ENCODE measurements at places on chromosomes 5 and 9. TPM values are rescaled to one million over a fixed set of nuclear protein-coding genes. Genes with fewer than 3 reads are reported as not detected.

PCA3 gene
- not detected for total RNA-seq

VLDLR gene
- total RNA-seq = 16.0 TPM

EFNA5 gene
- 18.6 TPM for total RNA-seq

SPATA9 gene
- 2.4 TPM for total RNA-seq

SEMA5A gene
- total RNA-seq = 4.3 TPM

CDO1 gene
- 204 TPM for total RNA-seq

LCN12 gene
- total RNA-seq = not detected

KIF20A gene
- total RNA-seq = not detected

SPATA31E1 gene
- not detected for total RNA-seq

CACFD1 gene
- 2.5 TPM for total RNA-seq

OCLN gene
- 3.4 TPM for total RNA-seq

PTPRD gene
- 14.8 TPM for total RNA-seq

PDE8B gene
- total RNA-seq = 74.8 TPM

IGFBPL1 gene
- not detected for total RNA-seq

NSUN2 gene
- 37.7 TPM for total RNA-seq

CTSL gene
- total RNA-seq = 113 TPM

FUT7 gene
- not detected for total RNA-seq

GKAP1 gene
- total RNA-seq = 15.8 TPM

TIMD4 gene
- total RNA-seq = 3.6 TPM

C9orf153 gene
- total RNA-seq = 0.49 TPM

EQTN gene
- not detected for total RNA-seq

TPPP gene
- total RNA-seq = 1.1 TPM

DNAH5 gene
- total RNA-seq = 0.16 TPM

IFNA21 gene
- total RNA-seq = not detected

DBH gene
- not detected for total RNA-seq

IL5 gene
- not detected for total RNA-seq

PGM5 gene
- total RNA-seq = 12.2 TPM

POLR3G gene
- total RNA-seq = 2.9 TPM

GGTA1 gene
- 14.0 TPM for total RNA-seq

WDR38 gene
- not detected for total RNA-seq

TNFSF8 gene
- total RNA-seq = 6.8 TPM

NME5 gene
- 2.0 TPM for total RNA-seq

EPB41L4A gene
- 22.2 TPM for total RNA-seq

MATR3 gene
- total RNA-seq = 228 TPM

TOPORS gene
- 22.0 TPM for total RNA-seq

CDC20B gene
- total RNA-seq = not detected

TAF11L5 gene
- total RNA-seq = not detected

RETREG1 gene
- 89.1 TPM for total RNA-seq

CMYA5 gene
- total RNA-seq = 7.9 TPM

CKMT2 gene
- total RNA-seq = 2.8 TPM

CCL27 gene
- total RNA-seq = not detected

FBP1 gene
- total RNA-seq = 16.1 TPM

MARCOL gene
- total RNA-seq = not detected

F12 gene
- 0.51 TPM for total RNA-seq

FBP2 gene
- not detected for total RNA-seq

DAB2 gene
- 293 TPM for total RNA-seq

BAAT gene
- not detected for total RNA-seq

CCNJL gene
- total RNA-seq = 0.16 TPM

SPINK4 gene
- not detected for total RNA-seq

ZBED3 gene
- total RNA-seq = 117 TPM

SLCO6A1 gene
- total RNA-seq = not detected

PALM2AKAP2 gene
- 28.4 TPM for total RNA-seq

FOXD4 gene
- total RNA-seq = not detected

TOMM5 gene
- 65.3 TPM for total RNA-seq

CDKN2B gene
- total RNA-seq = 45.2 TPM

IL4 gene
- total RNA-seq = not detected

NRG2 gene
- 13.2 TPM for total RNA-seq

ACOT12 gene
- total RNA-seq = not detected
